ENCODE measurements at places on chromosomes 4 and X.

DNA sequence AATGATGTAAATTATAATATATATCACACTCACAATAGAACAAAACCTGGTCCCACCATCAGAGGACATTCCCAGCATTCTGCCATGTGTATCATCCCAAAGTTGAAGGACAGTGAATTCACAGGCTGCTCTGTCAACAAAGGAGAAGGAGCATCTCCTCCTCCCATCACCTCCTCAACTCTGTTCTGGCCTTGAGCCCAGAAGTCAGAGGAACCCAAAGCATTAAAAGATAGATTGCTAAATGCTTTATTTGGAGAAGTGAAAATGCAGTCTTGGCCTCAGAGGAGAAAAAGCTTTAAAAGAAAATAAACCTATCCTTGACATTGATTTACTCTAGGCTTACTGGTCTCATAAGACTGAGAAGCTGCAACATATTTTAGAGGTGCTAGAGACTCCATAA, 268.8 kb upstream of the RASGEF1B start:
- no peak for DNase-seq

GRCh38 chrX:54357414-54358377, at the start of gene WNK3:
TSS of gene WNK3 (minus strand) at chrX:54358046.
- peak; percentile 12 for DNase-seq

DNA sequence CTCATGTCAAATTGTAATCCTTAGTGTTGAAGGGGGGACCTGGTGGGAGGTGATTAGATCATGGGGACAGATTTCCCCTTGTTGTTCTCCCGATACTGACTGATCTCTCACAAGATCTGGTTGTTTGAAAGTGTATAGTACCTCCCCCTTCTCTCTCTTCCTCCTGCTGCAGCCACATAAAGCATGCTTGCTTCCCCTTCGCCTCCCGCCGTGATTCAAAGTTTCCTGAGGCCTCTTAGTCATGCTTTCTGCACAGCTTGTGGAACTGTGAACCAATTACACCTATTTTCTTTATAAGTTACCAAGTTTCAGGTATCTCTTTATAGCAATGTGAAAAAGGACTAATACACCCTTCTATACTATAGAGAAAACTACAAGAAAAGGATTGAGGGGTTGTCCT, 1170.5 kb upstream of the AGA start:
- DNase-seq, result no peak

DNA sequence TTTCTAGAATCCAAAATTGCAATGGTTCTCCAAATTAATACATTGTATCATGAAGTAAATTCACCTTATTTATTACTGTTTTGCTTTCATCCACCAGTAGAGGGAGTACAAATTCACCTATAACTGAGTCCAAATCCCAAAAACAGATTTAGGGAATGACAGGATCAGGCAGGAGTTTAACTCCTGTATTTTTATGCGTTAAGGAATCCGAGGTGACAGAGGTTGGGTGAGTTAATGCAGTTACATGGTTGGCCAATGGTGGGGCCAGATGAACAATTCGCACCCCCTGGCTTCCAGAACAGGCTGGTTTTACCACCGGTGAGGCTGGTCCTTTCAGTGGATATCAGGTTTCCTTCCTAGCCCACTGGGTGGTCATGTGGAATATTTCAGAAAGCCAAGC, 82.4 kb downstream of the MTNR1A start:
- DNase-seq, result no peak

DNA sequence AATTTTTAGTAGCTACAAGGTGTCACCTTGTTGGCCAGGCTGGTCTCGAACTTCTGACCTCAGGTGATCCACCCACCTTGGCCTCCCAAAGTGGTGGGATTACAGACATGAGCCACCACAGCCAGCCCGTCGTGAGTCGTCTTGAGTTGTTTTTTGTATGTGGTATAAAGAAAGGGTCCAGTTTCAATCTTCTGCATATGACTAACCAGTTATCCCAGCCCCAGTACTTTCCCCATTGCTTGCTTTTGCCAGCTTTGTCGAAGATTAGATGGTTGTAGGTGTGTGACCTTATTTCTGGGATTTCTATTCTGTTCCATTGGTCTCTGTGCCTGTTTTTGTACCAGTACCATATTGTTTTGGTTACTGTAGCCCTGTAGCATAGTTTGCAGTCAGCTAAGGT, 105.9 kb downstream of the OR13H1 start:
- DNase-seq, result no peak

- no peak for DNase-seq
Observed at GRCh38 chr4:32909736-32910135, 2189.6 kb downstream of the PCDH7 start.

GRCh38 chr4:73406548-73406875, 2.4 kb downstream of the ALB start:
- DNase-seq, result no peak

GRCh38 chrX:29477878-29478277, 737.5 kb upstream of the MAGEB2 start:
- DNase-seq, result no peak

- DNase-seq, result no peak
Observed at GRCh38 chrX:74906417-74906816, 18.8 kb downstream of the NEXMIF start.

- no peak for DNase-seq
Observed at GRCh38 chr4:76251441-76252270, at the start of gene FAM47E. TSS of gene FAM47E (plus strand) at chr4:76251721. CDS start at chr4:76251747, 26 bp downstream.

- no peak for DNase-seq
Observed at GRCh38 chr4:146367347-146367746, 153.0 kb downstream of the REELD1 start.

GRCh38 chrX:124045109-124045508, 83.6 kb downstream of the STAG2 start:
- no peak for DNase-seq

DNA sequence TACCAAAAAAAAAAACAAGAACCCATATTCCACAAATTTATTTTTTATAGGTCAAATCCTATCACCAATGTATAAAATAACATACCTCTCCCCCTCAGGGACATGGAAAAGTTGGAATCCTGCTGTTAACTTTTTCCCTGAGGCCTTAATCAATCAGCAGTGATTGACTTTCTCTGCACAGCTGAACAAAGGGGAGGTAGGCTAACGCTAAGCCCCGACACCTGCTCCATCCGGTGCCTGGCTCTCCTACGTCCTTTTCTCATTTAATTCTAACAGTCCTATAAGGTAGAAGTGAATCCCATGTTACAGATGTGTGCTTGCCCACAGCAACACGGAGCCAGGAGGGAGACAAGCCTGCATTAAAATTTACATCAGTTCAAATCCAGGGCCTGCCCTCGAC, 2.8 kb downstream of the CENPU start:
- no peak for DNase-seq

GRCh38 chrX:8755116-8755515, 23.2 kb upstream of the ANOS1 start:
- DNase-seq, result no peak

GRCh38 chr4:109435635-109436034, 2.0 kb downstream of the SEC24B start:
- DNase-seq, result no peak

GRCh38 chr4:151952137-151952536, 191.3 kb upstream of the GATB start:
- DNase-seq, result no peak

GRCh38 chrX:155612312-155613224, at the start of gene TMLHE:
TSS of gene TMLHE (minus strand) at chrX:155612952. CDS start at chrX:155545276, 67,676 bp downstream.
- DNase-seq, result peak; percentile 44

DNA sequence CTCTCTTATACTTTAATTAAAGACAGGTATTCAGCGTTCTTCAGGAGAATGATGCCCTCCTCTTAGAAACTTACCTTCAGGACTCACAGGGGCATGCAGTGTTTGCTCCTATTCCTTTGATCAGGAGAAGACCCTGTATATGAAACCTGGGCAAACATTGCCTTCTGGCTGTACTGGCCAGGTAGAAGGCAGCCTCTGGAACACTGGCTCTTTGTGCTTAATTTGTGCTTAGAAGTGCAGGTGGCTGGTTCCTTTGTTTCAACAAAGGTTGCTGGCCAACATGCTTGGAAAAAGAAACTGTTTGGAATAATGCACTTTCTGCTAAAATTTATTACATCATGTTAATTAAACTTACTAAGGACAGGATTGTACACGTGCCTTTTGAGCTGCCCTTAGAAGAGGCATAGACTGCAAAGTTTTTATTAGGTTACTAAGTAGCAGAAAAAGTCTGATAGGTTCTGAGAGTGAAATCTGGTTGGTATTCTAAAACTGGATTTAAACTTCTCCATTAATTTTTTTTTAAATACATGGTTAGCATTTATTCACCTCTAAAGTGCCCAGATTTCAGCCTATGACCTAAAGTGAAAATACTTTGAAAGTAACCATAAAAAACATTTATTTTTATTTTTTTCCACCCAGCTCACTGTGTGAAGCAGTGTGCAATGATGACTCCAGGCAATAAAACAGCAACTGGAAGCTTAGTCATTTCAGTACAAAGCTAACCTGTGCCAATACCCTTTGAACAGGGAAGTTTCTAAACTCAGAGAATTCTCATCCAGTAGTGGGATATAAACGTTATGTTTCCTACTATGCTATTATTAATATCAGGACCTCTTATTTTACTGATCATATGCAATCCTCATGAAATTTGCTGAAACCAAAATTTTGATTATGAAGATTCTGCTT, 11.3 kb downstream of the RASSF6 start:
- no peak for DNase-seq

DNA sequence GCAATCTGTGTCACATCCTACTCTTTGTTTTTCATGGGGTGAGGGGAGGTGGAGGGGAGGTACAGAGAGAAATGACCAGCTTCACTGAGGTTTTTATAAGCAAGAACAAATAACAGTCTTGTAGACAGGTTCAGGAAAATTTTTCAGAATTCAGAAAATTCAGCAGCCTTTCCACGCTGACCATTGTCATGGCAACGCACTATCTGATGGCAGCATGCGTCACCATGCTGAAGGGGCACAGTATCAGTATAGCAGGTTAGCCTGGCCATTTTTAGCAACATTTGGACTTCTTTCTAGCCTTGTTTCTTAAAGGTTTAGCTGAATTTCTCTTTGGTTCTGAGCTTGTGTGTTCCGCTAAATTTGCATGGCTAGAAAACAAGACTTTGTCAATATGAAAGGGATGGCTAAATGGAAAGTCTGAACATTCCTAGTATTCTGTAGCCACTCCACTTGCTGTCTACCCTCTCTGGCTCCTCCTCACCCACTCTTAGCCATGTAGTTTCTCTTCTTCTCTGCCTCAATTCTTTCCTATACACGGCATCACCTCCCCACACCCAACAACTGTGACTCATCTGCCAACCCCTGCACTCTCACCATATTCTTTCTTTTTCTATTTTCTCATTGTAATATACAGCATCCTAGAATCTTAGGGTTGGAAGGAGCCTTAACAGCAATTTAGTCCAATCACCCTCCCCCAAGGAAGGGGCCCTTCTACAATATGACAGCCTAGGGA, 42.7 kb upstream of the CITED1 start:
- DNase-seq, result no peak

GRCh38 chr4:47075262-47075661, 43.9 kb downstream of the GABRB1 start:
- DNase-seq, result no peak

DNA sequence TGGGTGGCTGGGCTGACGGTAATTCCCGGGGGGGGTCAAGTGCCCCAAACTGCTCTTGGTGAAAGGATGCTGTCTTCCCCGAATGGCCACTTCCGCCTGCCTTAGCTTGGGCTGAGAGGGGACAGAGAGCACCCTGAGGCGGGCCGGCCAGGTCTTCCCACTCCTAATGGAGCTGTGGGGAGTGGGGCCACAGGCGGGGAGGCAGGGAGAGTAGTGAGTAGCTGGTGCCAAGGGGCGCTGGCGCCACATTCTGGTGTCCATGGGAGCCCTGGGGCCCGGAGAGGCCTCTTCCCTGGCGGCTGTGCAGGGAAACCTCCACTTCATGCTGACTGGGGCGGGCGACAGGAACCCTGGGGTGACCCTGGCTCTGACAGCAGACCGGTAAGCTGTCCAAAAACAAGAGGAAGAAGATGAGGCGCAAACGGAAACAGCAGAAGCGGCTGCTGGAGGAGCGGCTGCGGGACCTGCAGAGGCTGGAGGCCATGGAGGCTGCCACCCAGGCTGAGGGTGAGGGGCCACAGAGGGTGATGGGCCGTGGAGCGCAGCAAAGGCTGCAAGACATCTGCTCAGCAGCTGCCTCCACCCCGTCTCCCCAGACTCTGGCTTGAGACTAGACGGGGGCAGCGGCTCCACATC, 2.7 kb downstream of the SRPK3 start:
- DNase-seq, result no peak
